ENCODE measurements at places on chromosomes 6 and 20.

GRCh38 chr6:9399916-9400315 lies 964.6 kb upstream of the SLC35B3 start:
- no peak for DNase-seq

GRCh38 chr6:148472171-148473105 lies 129.8 kb downstream of the SASH1 start:
- no peak for DNase-seq

GRCh38 chr6:82337688-82338257 lies 25.8 kb upstream of the TPBG start:
- DNase-seq: no peak

- DNase-seq: no peak
Measured at GRCh38 chr20:1909097-1909496, 13.9 kb downstream of the SIRPA start.

- DNase-seq: no peak
Measured at GRCh38 chr6:47428288-47428687, 49.3 kb upstream of the CD2AP start.

GRCh38 chr6:12313992-12314589 lies 23.9 kb downstream of the EDN1 start:
- no peak for DNase-seq

GRCh38 chr20:2467412-2467811 lies 3.2 kb downstream of the SNRPB start:
- DNase-seq: no peak

DNA sequence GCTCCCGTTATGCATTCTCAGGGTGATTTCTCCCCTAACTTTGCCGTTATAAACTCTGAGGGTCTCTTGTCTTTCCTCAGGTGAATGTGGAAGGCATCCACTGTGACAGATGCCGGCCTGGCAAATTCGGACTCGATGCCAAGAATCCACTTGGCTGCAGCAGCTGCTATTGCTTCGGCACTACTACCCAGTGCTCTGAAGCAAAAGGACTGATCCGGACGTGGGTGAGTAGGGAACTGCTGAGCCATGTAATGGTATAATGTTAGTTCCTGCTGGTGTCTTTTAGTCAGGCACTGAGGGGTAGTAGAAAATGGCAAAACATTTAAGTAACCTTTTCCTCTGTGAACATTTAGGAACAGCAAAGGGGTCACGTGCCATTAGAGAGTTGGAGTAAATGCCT lies 395.4 kb downstream of the ARHGAP18 start:
- no peak for DNase-seq

DNA sequence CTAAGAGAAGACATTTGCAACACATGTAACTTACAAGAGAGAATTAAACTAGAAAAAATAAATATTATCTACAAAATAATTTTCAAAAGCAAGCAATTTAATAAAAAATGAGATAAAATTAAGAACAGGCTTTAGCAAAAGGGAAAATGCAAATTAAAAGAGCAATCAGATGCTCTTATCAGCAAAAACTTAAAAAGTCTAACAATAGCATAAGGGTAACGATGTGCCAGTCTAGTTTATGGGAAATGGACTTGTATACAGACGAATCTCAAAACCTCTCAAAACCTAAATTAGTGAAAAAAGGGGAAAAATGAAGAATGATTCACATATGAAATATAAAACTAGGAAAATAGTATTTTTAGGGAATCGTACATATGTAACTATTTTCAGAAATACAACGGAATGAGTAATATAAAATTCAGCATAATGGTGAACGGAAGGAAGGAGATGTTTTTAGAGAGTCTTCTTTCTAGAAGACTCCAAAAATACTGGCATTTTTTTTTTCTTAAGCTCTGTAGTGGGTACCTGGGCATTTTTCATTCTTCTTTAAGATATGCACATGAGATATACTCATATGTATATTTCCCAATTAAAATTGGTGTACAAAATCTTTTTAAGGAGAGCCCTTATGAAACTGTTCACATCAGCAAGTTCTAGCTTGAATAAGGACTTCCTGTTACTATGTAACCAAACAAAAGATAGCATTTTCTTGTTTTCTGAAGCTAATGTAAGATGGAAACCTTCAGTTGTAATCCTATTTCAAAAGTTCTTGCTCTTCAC lies 927 bp upstream of the MANEA start:
- no peak for DNase-seq

- no peak for DNase-seq
Measured at GRCh38 chr6:133396984-133397348, 155.8 kb downstream of the EYA4 start.

GRCh38 chr6:95819939-95820338 lies 195.8 kb upstream of the FUT9 start:
- DNase-seq: no peak

GRCh38 chr20:44837946-44838345 lies 27.6 kb upstream of the RIMS4 start:
- no peak for DNase-seq

DNA sequence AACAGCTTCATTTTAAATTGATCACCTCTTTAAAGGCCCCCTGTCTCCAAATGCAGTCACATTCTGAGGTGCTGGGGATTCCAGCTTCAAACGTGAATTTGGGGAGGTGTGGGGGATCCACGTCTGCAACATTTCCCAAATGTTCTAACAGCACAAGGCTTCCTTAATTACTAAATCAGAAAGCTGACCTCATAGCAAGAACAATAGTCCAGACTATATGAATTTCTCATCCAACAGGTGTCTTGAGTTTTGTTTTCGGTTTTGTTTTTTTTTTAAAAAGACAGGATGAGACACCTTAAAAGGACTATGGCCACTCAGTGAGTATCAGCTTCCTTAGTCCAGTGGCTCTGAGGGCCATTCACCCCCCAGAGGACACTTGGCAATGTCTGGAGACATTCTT lies 11.5 kb downstream of the ATP9A start:
- DNase-seq: no peak

GRCh38 chr6:79564636-79565035 lies 27.4 kb upstream of the LCA5 start:
- no peak for DNase-seq

DNA sequence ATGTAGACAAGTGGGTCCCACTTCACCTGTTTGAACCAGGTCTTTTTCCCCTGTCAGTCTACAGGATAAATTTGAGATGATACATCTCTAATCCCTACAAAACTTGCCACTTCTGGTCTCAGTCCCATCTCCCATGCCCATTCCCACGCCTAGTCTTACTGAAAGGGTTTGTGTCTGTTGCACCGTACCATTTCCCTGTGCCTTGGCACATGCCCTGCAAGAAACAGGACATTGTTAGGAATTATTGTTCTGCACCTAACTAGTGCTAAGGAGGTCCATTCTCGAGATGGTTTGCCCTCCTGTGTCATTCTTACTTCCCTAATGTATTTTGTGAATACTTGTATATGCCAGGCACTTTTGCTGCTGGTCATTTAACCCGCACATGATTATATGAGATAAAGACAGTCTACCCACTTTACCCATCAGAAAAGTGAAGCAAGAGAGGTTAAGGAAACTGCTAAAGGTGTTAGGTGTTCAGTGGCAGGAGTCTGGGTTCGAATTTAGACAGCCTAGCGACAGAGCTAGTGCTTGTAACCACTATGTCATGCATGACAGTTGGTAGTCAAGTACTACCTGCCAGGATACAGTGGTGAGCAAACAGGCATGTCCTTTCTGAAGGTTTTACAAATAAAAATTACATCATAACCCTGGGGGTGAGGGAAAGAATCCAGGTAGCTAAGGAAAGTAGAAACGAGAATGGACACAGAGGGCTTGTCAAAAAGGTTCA lies 12.7 kb downstream of the FAM217A start:
- no peak for DNase-seq

DNA sequence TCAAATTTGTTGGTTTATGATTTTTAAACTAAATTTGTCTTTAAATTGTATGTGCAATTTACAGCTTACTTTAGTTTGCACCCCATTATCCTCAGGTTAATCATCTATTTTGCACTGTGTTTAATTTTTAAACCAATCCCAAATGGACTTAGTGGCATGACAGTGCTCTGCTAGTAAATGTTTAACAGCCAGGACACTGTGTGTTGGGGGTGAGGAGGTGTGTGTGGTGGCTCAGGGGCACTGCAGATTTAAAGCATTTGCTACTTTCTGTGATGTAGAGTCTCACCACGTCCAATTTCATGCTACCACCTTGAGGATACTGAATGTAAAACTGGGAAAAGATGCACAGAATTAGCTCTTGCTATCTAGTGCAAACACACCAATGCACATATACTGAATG lies 225.7 kb downstream of the HAO1 start:
- DNase-seq: no peak

DNA sequence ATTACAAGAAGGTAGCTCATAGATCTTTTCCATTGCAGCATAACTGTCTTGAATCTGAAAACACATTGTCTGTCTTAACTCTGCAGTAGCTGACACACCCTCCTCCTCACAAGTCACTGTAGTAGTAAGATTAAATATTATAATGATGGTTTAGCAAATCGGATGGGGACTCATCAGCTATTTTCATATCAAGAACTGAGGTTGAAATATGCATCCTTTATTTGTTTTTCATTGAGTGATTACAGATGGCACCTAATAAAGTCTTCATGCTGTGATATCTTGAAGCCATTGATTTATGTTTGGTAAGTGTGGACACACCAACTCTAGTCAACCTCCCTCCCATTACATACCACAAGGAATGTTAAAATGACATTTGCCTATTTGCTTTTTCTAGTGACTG lies 267.4 kb upstream of the TAB2 start:
- no peak for DNase-seq

- DNase-seq: no peak
Measured at GRCh38 chr20:1396702-1397101, 3.8 kb upstream of the FKBP1A start.

DNA sequence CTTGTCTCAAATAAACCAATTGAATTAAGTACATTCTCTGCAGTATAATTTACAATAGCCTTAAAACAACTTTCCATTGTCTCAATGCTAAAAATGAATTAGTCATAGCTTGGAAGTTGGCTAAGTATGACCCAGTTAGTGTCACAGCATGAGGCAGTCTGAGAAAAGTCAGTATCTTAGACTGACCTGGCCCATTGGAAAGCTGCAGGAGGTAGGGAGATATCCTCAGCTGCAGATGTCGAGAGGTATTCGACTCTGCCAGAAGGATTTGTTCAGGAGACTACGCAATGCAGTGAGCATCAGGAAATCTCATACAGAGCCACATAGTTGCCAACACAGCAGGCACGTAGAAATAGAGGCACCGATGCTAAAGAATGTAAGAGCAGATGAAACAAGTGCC lies 350.9 kb upstream of the NRSN1 start:
- no peak for DNase-seq

DNA sequence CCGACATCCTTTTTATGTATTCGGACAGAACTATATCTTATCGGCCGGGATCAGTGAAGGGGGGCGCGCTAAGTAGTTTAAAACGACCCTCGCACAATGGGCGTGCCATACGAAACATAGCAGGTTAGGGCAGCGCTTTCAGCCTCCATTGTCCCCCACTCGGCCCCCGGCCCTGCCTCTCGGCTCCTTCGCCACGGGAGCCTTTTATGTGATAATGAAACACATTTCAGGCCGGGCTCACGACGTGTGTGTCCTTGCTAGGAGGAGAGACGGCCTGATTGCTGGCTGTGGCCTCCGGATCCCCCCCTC lies 5.3 kb downstream of the FOXA2 start:
- DNase-seq: no peak

- DNase-seq: no peak
Measured at GRCh38 chr20:1822564-1823449, 72.4 kb upstream of the SIRPA start.

GRCh38 chr6:85432554-85432953 lies 17.3 kb upstream of the NT5E start:
- DNase-seq: no peak

- no peak for DNase-seq
Measured at GRCh38 chr6:52529311-52529710, 47.5 kb downstream of the TRAM2 start.

GRCh38 chr20:47863315-47863965 lies 78.2 kb upstream of the SULF2 start:
- DNase-seq: no peak

DNA sequence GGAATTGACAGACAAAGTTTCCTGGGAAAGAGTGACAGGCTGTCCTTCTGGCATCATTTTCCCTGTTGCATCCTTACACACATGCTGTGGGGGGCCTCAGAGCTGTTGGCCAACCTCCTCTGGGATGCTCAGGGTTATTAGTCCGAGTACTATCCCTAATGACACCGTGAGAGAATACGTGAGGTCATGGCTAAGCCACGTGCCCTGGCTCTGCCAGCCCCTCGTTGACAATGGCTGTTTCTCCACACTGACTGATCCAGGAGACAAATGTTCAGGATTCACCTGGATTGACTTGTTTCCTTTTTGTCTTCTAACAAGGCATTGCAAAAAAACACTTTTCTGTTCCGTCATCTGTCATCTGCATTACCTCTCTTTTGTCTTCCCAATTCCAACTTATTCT lies 604.6 kb downstream of the TFAP2A start:
- DNase-seq: no peak

DNA sequence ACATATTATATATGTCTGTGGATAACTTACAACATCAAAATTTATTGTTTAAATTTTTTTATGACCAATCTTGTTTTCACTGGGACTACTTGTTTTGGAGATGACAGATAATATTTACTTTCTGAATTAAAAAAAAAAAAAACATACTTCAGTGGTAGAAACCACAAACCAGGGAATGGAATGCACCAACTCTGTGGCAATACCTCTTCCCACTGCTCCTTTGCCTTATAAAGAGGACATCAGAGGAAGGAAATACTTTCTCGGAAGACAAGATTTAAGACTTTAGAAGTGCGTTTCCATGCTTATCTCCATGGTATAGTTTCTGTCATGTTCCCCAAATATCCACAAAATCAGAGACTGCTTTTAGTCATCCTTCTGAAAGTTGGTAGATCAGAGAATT lies 1241.1 kb upstream of the EYS start:
- no peak for DNase-seq

GRCh38 chr6:111888928-111889695 lies 15.9 kb upstream of the FYN start:
- DNase-seq: no peak

DNA sequence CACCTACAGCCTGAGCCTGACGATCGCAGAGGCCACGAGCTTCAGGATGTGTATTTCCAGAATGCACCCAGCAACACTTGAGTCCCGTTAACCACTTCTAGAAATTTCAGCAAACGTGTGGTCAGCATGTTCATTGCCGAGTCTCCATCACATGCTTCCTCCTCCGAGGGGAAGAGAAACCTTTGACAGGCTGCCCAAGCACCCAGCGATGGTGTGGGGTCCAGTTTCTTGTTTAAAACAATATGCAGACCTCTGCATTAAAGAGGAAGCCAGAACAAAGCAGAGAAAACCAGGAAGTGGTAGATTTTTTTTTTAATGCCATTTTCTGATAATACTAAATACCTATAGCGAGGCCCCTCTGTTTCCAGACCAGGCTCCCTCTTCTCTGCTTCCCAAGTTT lies 71.9 kb downstream of the GNAS-AS1 start:
- DNase-seq: no peak

DNA sequence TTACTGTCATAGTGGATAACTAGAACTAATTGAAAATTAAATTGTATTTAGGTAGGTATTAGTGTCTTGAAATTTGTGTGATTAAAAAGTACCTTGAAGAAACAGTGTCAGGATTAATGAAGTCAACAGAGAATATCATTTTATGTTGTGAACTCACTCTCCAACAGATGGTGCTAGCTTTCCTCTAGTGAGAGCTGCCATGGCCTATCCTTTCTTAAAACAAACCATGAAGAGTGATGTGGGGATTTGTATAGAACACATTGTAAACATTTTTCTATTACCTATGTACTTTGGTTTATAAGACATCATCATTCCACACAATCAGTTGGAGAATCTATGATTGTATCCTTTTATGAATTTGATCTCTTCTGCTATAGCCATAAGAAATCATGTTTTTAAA lies 4.8 kb upstream of the SRSF12 start:
- DNase-seq: no peak

- no peak for DNase-seq
Measured at GRCh38 chr20:58605292-58606065, 45.6 kb upstream of the STX16 start.
